Hematopoietic multipotent progenitor cell treated with erythropoietin and hydrocortisone succinate and interleukin-3 and kit ligand, for 17 days (in vitro differentiated cells): ENCODE measurements at places on chromosomes 5 and 9.
A peak's percentile ranks its signal among the peaks of the same experiment; 100 is the strongest.

GRCh38 chr5:17694914-17695313 is 60.7 kb downstream of the TAF11L14 start:
- no peak for DNase-seq

GRCh38 chr9:88059469-88059868 is 78.8 kb downstream of the SPATA31C2 start:
- DNase-seq: no peak

GRCh38 chr5:168746893-168747640 is 167.9 kb upstream of the PANK3 start:
- DNase-seq: peak; percentile 19

DNA sequence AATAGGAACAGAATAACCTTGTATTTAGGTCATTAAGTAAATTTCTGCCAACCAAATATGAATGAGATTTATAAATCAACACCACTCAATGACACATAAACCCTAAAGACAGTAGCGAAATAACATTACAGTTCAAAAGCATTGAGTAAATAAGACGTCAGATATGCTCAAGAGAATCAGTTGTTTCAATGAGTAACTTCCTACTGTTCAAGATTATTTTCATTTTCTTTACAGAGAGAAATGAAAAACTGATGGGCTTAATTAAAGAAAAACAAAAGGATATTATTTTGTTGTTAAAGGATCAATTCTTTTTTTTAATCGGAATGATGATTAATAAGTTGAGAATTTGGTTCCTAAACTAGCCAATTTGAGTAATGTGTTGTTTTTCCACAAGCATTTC is 150.1 kb downstream of the BNC2 start:
- DNase-seq: no peak

GRCh38 chr5:135565725-135566421 is 12.9 kb downstream of the CXCL14 start:
- DNase-seq: peak; percentile 79

- DNase-seq: no peak
These were observed 59.1 kb downstream of the TLR4 start for GRCh38 chr9:117763314-117763713.

GRCh38 chr9:88477300-88477751 is 57.7 kb upstream of the NXNL2 start:
- no peak for DNase-seq

GRCh38 chr9:96884443-96884842 is 30.1 kb upstream of the ZNF782 start:
- no peak for DNase-seq

- peak; percentile 74 for DNase-seq
These were observed 122.3 kb downstream of the VAV2 start for GRCh38 chr9:133869674-133870405.

- DNase-seq: no peak
These were observed 50.4 kb upstream of the STXBP1 start for GRCh38 chr9:127561491-127562278.

DNA sequence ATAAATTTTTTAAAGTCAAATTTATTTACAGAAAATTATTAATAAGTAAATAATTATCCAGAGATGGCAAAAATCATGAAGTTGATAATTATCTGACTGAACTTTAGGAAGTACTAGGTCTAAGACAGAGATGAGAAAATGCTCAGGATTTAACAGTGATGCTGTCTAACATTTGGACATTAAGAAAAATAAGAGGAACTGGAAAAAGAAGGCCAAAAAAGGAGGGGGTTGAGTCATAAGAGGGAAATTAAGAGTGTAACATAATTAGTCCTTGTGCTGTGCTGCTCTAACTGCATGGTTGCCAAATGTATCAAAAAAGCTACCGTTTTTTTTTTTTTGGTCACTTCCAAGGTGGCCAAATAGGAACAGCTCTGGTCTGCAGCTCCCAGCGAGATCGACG is 35.4 kb upstream of the TUT7 start:
- DNase-seq: no peak

- no peak for DNase-seq
These were observed 822.5 kb downstream of the PTPRD start for GRCh38 chr9:9790216-9790872.

GRCh38 chr5:39559923-39560322 is 135.1 kb upstream of the DAB2 start:
- no peak for DNase-seq

DNA sequence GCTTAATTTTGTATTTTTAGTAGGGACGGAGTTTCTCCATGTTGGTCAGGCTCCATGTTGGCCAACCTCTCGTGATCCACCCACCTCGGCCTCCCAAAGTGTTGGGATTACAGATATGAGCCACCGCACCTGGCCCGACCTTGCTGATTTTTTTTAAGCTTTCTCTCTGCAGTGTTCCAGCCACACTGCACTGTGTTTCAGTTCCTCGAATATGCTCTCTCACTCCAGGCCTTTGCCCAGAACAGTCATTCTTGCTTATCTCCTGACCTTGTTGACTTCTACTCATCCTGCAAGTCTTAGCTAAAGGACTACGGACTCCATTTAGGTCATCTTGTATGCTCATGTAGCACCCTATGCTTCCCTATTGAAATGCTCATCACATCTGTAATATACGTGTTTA is 3.3 kb downstream of the SNAPC3 start:
- no peak for DNase-seq

DNA sequence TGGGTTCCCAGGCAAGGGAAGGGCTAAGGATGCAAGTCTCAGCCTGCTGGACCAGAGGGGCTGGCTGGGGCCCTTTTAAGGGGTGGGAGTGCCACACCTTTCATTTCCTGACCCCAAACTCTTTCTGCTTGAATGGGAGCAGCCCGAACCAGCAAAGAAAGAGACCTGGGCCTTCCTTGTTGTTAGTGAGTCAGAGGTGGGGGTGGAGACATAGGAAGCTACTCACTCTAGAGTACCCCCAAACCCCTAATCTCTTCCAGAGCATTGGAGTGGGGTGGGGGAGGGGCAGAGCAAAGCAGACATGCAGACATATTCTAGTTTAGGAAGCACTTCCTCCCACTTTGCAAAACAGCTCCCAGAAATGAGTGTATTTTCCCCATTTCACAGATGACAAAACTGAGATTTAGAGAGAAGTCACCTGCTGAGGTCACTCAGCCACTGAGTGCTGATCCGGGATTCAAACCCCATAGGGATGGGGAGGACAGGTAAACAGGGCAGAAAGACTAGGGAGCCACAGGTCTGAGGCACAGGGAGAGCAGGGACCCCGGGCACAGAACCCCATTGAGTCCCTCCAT is 6.0 kb upstream of the AQP3 start:
- no peak for DNase-seq

GRCh38 chr5:38208782-38209378 is 49.5 kb upstream of the EGFLAM start:
- no peak for DNase-seq

DNA sequence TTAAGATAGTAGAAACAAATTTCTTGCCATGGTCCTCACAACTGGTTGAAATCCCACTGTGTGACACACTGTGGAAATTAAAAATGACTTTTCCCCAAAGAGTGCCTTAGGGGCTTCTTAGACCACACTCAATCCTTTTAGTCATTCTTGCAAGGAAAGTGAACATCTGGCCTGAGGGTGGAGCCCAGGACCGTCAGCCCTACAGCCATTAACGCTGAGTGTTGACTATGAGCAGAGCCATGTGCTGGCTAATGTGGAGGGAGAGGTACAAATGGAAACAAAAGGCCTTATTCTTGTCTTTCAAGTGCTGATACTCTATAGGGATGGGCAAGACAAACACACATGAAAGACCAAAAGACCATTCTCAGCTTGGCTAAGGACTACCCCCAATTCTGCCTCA is 456.5 kb downstream of the ZSWIM6 start:
- DNase-seq: no peak

DNA sequence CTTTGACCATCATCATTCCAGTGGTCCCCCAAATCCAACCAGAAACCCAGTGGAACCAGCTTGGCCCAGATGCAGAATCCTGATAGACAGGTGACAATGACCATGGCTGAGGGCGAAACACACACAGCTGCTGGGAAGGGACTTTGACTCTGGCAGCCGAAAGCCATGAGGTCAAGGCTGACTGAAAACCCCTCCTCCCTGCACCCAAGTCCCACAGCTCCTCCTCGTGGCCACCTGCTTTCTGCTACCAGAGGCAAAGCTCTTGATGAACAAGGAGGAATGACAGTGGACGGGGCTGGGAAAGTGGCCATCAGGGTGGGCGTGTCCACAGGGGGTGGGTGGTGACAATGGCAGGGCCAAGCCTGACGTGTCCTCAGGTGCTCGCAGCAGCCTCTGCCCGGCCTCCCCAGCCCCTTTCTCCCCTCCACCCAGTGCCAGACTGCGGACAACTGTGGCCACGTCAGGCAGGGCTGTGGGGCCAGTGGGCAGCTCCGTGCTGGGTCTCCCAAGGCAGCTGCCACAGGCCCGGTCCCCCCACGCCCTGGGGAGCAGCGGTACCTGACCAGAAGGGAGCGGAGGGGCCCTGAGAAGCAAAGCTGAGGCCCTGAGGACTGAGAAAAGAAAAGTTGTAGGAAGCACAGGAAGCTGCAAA is 30.8 kb upstream of the SARDH start:
- DNase-seq: no peak

DNA sequence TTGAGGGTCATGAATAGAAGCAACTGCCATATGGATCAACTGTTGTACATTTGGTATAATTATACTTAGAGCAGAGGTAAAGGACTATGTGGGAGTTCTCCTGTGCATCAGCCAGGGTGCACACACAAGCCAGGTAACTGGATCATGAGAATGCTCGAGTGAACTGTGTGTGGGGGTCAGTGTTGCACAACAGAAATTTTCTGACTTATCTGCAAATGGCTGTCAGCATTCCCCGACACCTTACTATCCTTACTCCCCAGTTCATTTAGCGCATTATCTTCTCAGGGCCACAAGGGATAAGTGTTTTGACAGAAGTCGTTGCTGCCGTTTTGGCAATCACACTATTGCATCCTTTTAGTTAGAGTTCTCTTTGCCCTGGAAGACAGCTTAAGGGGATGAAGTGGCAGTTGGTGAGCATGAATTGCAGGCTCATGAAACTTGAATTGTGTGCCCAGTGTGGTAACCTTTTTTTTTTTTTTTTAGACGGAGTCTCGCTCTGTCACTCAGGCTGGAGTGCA is 1.7 kb downstream of the CANX start:
- DNase-seq: peak; percentile 39

GRCh38 chr5:169831331-169831730 is 149.0 kb downstream of the INSYN2B start:
- DNase-seq: no peak

- no peak for DNase-seq
These were observed 1031.2 kb downstream of the EFNA5 start for GRCh38 chr5:106639488-106639887.

DNA sequence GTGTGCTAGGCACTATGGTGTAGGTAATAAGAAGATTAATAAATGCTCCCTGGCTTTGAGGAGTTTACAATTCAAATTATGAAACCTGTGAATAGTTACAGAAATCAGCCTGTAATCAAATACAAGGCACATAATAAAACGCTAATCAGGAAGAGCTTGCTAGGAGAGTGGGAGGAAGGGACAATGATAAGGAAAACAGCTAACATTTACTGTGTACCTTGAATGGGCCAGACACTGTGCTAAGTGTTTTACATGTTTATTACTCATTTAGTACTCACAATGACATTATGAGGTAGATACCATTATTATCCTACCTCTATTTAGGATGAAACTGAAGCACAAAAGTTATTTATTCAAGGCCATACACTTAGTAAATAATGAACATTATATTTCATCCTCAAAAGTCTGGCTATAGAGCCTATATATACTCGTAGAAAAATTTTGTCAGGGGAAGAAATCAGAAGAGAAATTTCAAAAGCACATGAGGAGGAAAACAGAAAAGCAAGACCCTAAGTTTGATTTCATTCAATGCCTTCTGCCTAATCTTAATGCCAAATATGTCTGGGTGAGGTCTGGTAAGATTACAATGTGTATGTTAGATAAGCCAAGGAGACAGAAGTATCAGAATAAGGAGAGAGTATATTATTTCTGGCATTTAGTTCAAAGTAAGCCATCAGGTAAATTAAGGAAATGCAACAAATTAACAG is 35.9 kb downstream of the AFF4 start:
- no peak for DNase-seq

GRCh38 chr9:16217943-16218701 is 652.3 kb downstream of the BNC2 start:
- DNase-seq: no peak

GRCh38 chr9:134961331-134962064 is 43.8 kb upstream of the FCN1 start:
- DNase-seq: no peak

GRCh38 chr5:91206734-91207133 is 176.4 kb downstream of the ARRDC3 start:
- DNase-seq: no peak

DNA sequence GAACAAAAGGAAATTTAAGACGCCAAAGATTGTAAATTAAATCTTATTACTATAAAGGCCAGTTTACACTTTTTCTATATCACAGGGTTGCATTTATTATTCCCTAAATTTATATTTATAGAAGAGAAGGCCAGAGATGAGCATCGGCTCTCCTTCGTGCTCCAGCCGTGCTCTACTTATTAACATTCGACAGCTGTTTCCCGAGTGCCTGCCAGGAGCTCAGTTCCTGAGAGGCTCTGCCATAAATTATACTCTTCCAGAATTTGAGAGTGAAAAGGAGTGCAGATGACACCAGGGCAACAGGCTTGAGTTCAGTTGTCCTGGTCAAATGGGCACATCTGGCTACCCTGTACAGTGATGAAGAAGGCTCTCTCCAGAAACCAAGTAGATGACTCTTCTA is 70.1 kb downstream of the PCSK5 start:
- no peak for DNase-seq

DNA sequence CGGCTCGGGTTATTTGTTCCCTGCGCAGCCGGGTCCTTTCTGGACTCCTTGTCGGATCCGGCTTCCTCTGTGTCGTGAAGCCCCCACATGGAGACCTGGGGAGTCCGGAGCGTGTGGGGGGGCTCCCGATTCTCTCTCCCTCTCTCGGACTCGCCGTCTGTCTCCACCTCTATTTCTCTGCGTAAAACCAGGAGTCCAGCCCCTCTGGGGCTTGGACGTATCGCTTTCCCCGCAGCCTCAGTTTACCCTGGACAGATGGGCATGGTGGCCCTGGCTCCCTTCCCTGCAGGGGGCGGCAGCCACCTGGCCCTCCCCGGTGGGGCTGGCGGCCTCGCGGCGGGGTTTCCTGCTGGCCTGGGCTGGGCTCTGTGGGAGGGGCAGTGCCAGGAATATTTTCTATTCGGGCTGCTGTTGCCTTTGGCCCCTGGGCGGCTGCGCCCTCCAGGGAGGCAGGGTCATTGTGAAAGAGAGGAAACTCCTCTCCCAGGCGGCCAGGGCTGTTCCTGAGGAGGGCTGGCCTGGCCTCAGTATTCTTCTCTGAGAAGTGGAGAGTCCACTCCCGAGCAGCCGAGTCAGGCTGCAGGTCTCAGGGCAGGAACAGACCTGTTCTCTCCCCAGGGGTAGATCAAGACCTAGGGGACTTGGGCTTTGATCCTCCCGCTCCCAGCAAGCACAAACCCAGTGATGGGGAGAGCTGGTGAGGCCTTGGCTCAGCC is 665 bp downstream of the ASS1 start:
- DNase-seq: no peak

DNA sequence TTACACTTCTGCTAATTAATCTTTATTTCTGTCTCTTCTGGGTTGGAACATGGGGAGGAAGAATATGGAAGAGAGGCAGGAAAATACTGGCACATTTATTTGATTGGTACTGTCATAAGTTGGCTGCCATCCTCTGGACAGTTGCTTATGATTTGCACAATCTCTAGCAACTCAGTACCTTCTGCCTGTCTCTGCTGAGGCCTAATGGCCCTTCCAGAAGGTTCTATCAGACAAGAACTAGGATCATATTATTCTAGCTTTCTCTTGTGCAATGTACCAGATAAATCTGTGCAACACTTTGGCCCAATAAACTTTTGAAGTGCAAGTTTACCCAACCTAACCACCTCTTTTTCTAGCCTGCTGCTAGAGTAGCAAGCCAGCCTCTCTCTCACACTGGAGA is 335.0 kb downstream of the ARRDC3 start:
- no peak for DNase-seq
